ENCODE measurements at places on chromosomes 1 and 21.

- DNase-seq = no peak
Measured at GRCh38 chr1:230705289-230706019, 8.5 kb downstream of the AGT start.

DNA sequence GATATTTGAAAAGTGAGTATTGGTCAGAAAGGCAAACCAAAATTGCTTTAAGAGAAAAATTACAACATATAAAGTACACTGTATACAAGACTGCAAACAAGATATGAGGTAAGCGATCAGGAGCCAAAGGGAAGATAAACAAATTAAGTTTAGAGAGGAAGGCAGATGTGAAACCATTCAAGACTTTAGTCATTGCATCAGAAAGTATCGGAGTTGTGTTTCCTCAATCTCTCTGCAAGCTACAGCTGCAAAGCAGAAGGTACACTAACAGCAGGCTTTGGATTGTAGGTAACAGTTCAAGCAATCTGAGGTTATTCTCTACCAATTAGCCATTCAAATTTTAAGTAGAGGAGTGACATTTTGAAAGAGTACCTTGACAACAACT lies 21.3 kb upstream of the TLCD4 start:
- no peak for DNase-seq

- DNase-seq = no peak
Measured at GRCh38 chr1:105138458-105138893, 1388.8 kb downstream of the AMY1C start.

DNA sequence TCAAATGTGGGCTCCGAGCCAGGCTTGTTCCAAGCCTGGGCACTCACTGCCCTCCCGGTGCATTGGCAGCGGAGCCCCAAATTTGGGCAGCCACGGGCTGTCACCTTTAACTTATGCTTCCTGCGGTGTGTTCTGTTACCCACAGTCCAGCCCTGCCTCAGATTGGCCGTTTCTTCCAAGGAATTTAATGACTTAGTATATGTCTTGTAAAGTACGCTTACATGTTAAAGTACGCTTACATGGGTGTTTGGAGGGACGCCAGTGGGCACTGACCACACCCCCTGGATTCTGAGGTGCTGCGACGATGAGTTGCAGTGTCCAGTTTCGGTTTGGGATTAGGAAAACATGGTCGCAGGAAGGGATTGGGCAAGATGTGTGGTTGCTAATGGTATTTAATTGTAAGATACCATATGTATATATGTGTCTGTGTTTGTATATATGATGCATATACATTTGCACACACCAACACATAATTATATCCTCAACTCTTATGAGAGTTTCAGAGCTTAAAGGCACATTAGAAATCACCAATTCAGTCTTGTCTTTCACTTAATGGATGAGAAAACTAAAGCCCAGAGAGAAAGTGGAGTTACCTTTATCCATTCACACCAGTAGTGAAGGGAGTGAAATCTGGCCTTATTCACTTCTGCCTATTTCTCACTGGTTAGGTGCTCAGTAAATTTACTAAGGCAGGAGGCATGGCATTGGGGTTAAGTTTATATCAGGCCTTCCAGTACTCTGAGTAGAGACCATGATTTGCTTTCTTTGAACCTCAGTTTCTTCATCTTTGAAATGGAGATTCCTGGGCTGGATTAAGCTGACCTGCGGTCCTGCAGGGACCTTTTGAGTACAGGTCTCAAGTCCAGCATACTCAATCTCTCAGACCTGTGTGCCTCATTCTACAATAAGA lies 1.0 kb downstream of the SMYD2 start:
- no peak for DNase-seq

GRCh38 chr21:33201956-33202355 lies 27.8 kb upstream of the IFNAR2 start:
- no peak for DNase-seq

- no peak for DNase-seq
Measured at GRCh38 chr1:162627662-162628296, 4.5 kb upstream of the DDR2 start.

DNA sequence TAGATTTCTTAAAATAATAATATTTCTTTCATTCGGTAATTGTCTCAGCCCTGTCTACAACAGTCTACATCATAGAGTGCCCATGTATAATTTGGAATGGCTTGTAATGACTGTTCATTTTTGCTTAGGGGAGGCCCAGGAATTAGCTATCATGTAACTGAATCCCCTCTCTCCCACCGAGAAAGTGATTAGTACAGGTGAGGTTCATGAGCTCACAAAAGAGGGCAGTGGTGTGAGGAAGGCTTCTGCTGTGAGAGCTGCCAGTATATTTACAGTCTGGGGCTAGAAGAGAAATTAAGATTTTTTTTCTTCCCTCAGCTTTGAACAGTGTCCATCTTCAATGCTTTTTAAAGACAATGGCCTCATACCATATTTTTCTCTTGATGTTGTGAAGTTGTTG lies 340.7 kb downstream of the ADGRL2 start:
- no peak for DNase-seq

DNA sequence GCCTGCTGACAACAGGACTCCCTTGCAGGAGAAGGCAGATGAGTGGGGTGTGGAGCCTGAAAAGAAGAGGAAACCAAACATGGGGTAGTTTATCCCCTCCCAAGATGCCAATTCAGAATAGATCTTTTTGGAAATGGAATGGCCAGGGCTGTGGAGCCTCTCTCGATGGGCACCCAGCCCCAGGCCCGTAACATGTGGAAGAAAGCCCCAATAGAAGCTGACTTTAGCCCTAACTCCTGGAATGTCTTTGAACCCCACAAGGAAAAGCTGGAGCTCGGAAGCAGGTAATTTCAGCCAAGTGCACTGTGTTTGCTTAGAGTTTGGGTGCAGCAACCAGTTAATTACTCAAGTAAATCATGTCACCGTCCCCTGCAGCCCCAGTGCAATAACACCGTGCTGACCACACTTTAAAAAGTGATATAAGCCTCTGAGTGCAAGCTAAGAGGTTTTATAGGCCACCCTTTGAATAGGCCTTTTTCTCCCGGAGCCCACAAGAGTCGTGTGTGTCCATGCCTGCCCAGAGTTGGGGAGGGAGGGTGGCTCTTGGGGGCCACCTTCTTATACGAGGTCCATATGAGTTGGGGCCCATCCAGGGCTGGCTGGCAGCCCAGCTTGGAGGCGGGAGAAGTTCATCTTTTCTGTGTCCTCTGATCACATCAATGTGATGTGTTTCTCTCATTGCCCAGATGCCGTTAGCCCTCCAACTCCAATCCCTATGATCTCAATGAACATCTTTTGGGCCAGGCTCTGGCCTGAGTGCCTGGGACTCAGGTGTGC lies 153.2 kb downstream of the TRABD2B start:
- no peak for DNase-seq

DNA sequence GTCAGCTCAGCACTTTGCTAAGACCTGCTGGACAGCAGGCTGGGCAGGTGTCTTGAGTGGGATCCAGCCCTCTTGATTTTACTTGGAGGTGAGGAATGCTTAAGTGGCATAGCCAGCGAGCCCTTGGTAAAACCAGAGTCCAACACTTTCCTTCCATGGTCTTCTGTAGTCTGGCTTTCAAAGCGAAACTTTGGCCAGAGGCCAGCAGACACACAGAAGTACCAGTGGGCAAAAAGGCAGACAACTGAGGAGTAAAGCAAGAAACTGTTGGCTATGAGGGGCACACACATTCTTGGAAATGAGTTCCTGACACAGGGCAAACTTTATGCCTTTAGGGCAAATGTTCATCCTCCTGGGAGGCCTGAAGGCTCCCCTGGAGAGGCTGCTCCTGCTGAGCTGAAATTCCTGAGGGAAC lies 281.0 kb upstream of the POU3F1 start:
- no peak for DNase-seq

- DNase-seq = peak; percentile 33
Measured at GRCh38 chr1:23657659-23658275, 33.8 kb upstream of the RPL11 start.

- DNase-seq = no peak
Measured at GRCh38 chr1:199054694-199055093, 415.9 kb downstream of the PTPRC start.

- no peak for DNase-seq
Measured at GRCh38 chr1:41578712-41579335, 94.3 kb upstream of the EDN2 start.

DNA sequence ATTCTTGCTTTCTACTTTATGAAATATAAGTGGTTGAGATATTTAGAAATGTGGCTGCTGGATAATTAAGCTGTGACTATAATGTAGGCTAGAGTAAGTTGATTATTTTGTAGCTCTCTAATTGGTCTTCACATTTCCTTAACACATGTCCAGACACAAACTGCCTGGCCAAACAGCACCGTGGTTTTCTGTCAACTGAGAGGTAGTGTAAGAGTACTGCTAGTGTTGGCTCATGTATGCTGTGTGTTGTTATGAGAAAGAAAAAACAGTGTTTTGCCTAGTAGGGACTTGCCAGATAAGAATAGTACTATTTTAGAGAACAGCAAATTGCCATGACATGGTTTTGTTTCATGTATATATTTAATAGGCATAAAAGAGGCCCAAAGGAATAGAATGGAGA lies 37.1 kb downstream of the TMED5 start:
- DNase-seq = no peak

GRCh38 chr1:65890201-65890843 lies 97.6 kb downstream of the PDE4B start:
- no peak for DNase-seq

Measured in stimulated activated CD4-positive, alpha-beta T cell treated with anti-CD3 and anti-CD28 coated beads, Interleukin-1b, Interleukin-23, amount 100 ng/mL, for 4 hours (primary cell).